Left hindlimb (tissue), 1 donor: ENCODE measurements at places on chromosomes 5 and 9.
A peak's percentile ranks its signal among the peaks of the same experiment; 100 is the strongest.

DNA sequence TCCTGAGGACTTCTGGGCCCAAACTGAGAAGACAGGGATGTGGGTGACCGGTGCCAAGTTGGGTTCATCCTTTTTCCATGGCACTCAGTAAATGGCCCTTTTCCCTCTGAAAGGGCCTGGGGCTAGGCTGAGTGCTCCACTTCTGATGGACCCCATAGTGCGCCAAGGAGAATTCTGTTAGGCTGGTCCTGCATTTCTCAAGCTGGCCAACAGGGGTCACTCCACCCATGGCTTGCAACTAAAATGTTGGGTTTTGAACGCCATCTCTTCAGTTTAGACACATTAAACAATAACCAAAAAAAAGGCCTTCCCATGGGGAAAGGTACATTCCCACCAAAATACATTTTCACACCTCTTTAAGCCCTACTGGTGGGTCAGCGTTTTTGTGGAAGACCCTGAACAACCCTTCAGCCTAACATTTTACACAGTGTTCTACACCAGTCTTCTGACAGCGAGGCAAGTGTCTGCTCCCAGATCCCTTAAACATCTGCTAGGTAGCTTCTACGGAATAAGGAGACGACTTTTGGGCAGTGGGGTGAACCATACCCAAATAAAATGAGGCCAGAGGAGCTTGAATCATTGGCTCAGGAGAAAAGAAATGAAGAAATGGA is 27.3 kb downstream of the CNTFR start:
- peak; percentile 8 for DNase-seq

DNA sequence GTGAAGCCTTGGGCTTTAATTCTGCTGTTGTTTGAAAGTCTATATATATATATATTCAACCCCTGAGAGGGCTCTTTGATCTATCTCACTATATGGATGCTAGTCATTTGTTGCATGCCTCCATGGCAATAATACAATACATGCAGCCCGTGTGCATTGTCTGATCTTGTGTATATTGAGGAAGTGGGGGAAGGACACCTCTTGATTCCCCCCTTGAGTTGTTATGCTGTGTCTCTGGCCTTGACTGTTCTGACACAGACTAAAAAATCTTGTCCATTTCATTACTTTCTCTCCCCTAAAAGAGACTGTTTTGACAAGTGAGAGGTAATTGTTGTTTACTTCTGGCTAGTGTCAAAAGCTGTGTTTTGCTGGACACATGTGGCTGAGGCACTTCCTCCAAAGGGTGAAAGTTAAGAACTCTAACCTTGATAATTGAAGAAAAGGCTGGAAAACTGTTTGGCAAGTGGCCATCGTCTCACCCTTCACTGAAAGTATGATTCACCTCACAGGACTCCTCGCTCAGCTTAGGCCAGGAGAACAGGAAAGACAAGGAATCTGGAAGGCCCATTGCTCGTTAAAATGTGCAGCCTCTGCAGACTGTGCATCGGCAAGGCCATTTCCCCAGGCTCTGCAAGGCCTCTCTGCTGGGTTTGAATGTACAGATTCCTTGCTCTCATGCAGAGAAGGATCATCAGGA is 304.0 kb downstream of the PRELID2 start:
- no peak for DNase-seq

GRCh38 chr5:65050140-65050539 is 281.4 kb downstream of the CWC27 start:
- DNase-seq = no peak

DNA sequence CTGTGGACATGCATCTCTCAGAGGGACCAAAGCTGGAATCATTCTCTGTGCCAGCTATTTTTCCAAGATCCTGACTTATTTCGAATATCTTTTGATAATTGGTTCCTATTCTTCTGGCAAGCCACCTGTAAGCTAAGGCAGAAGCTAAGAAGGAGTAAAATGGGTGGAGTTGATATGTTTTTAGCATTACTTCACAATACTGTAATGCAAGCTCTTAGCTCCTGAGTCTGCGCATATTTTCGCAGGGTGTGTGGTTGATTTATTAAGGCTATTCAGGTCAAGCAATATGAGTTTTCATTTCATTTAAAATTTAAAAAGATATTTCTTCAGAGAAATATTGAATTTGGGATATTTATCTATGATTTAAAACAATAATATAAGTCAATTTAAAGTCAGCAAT is 158.5 kb upstream of the ADAMTS16 start:
- no peak for DNase-seq

DNA sequence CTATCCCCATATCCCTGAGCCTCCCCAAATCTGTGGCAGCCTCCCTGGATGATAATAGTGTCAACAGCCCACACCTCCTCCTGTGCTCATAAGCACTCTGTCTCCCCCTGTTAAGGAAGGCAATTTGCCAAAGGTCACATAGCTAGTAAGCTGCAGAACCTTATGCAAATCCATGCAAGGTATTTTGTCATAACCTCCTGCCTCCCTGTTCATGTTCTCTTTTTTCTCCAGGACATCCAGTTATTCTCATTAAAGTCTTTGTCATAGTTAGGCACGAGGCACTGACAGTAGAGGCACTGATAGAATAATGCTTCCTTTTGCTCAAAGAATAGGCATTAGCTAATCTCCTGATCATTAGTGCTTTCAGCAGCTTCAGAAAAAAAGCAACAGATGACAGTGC is 10.2 kb upstream of the AUH start:
- no peak for DNase-seq

- no peak for DNase-seq
These were observed 57.6 kb downstream of the DENND4C start for GRCh38 chr9:19288081-19288480.

GRCh38 chr5:102874054-102874453 is 118.9 kb downstream of the PAM start:
- no peak for DNase-seq

DNA sequence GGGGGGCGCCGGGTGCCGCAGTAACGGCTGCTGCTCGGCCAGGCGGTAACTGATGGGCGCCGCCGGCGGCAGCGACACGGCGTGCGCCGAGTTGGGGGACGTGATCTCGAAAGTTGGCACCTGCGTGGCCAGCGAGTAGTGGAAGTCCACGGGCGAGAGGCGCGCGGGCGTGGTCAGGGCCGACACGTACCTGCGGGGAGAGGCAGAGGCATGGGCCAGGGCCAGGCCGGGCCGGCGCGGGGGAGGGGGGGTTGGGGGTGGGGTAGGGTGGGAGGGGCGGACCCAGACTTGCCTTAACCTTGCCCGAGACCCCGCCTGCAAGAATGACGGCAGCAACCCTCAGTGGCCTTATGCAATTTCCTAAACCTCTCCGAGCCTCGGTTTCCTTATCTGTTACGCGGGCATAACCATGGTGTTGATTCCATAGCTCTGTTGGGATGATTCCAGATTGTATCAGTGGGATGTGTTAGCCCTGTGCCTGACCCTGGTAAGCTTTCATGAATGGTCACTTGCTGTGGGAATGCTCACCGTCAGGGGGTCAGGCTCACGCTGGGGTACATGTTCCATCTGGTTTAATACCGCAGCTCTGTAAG is 53.0 kb downstream of the PSD2 start:
- no peak for DNase-seq

GRCh38 chr9:136225366-136225747 is 20.3 kb downstream of the QSOX2 start:
- DNase-seq = no peak

DNA sequence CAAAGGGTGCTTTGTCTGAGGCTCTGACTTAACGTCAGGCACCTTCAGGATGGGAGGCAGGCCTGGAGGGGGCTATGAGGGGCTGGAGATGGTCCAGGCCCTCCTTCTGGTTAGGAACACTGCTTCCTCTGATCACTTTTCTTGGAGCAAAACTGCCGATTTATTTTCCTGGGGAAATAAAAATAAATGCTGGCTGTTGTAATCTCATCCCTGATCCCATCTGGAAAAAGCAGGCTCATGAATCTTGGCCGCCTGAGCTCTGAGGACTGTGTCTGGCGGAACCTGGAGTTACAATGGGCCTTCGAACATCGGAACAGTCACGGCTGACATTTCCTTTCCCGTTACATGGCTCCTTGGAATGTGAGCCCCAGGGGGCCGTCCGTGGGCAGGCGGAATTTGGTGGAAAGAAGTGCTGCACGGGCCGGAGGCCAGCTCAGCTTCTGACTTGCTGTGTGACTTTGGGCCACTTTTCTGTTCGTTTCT is 157.8 kb downstream of the RGS3 start:
- DNase-seq = peak; percentile 93

DNA sequence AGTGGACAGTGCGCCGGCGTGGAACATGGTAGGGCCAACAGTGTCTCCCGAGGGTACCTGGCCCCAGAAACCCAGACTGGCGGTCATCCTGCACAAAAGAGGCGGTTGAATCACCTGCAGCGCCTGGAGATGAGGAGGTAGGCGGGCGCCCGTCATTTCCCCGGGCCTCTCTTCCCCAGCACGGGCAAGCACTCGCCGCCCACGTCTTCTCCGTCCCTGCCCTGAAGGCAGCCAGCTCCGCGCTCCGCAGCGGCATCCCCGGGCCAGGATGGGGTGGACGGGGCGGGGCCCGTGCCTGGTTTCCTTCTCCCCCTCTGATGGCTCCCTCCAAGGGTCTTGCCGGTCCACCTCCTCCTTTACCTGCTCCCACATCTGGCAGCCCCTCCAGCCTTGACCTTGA is 27.1 kb upstream of the N4BP3 start:
- no peak for DNase-seq

DNA sequence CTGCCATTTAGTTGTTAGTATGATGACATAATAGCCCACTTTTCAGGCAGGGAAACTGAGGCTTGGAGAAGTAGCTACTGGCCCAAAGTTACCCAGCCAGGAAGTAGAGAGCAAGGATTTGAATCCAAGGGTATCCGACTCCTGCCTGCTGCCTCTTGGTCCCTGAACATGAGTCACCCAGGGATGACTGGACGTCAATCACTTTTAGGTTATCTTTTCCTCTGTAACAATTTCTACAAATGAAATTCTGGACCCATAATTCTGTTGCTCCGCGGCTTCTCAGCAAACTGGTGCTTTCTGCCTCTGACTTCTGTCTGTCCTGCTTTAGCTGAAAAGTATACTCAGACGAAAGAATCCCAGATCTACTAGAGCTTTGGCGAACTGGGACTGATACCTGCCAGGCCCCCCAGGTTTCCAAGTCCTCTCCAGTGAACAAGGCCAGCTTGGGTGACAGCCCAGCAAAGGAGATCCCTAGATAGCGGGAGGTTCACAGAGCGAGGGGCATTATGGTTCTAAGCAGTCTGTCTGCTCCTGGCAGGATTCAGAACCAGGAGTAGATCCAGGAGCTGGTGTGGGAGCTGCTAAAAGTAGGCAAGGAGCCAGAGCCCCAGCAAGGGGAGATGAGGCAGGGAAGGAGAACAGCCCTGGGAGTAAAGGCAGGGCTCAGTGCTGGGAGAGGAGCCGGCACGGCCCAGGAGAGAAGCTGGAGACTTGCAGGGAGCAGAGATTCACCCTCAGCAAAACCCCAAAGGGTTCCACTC is 20.6 kb downstream of the OLFML2A start:
- no peak for DNase-seq

- no peak for DNase-seq
These were observed 26.0 kb upstream of the ASS1 start for GRCh38 chr9:130418776-130419175.

DNA sequence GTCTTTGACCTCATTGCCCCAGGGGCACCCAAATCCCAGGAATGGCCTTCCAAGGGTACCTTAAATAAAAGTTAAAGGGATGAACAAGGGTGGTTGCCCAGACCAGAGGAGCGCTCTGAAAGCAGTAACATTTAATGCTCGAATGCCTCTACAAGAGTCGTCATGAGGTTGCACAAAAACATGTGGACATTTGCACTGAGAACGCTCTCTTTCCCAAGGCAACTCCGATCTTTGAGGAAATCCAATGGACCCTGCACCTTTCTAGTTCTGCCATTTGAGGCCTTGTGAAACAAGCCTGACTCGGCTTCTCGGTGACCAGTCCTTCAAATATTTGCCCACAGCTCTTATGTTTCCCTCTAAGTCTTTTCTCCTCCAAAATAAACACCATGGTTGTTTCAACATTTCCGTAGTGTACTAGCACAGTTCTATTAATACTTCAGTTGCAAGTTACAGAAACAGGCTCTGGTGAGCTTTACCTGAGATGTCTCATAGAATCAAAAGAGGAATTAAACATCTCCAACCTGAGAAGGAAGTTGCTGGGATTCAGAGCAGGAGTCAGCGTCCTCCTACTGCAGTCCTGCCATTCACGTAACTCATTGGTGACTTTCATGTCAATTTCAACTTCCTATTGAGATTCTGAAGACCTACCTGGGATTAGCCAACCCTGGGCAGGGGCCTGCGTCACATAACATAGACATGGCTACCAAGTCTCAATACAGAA is 168.8 kb upstream of the RAI14 start:
- no peak for DNase-seq

DNA sequence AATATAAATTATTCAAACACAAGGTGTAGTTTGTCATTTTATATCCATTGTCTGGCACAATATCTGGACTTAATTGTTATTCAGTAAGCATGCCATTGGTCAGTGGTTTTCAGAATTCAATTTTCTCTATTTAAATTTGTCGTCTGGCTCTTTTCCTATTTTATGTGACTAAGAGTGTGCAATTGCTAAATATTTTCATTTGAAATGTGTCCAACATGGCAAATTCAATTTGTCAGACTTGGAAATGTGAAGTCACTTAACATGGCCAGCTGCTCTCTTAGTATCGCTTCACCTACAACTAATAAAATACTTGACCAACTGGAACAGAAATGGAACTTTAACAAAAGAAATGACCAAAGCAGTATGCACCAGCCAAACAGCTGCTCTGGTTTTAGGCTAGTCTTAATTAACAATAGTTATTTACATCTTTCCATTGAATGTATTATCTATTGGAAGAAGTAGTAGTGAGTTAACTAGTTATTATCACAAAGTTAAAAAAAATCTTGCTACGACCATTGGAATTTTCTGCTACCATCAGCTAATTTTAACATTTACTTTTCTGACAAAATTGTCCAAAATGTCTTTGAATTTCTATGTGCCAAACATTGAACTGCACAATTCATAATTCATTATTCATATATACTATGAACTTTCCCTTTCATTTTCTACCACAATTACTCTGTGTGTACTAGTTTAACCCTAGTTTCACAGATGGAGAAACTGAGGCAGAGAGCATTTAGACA is 720.7 kb upstream of the FAM174A start:
- no peak for DNase-seq

DNA sequence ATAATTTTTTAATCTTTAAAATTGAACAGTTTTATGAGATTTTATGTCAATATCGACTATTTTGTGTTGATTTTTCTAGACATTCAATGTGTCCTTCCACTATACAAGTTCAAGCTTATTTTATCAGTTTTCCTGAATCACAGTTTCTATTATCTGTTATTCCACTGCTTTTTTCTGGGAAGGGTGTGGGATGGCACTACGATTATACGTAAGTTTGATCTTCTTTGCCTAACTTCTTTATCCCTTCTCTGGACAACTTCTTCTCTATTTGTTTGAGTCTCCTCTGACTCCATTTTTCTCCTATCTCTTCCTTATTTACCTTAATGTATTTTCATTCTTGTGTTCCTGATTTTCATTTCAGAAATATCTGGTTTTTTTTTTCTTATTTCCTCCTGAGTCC is 24.5 kb downstream of the TBC1D9B start:
- no peak for DNase-seq

GRCh38 chr5:94545870-94546625 is 72.4 kb downstream of the KIAA0825 start:
- DNase-seq = no peak
